ENCODE measurements at places on chromosomes 7 and 10. TPM values are rescaled to one million over a fixed set of nuclear protein-coding genes. Genes with fewer than 3 reads are reported as not detected.

The MCM10 gene
- 7.6 TPM for total RNA-seq

- no peak for DNase-seq
Observed at GRCh38 chr7:102005933-102006480, 188.6 kb downstream of the CUX1 start.

The FGFBP3 gene
- total RNA-seq = 0.28 TPM

- no peak for DNase-seq
Observed at GRCh38 chr10:24528946-24529345, 194.7 kb downstream of the ARHGAP21 start.

The RBP3 gene
- not detected for total RNA-seq

- DNase-seq = no peak
Observed at GRCh38 chr7:126790763-126791162, 462.0 kb downstream of the GRM8 start.

The EPO gene
- total RNA-seq = not detected

The WNT16 gene
- not detected for total RNA-seq

DNA sequence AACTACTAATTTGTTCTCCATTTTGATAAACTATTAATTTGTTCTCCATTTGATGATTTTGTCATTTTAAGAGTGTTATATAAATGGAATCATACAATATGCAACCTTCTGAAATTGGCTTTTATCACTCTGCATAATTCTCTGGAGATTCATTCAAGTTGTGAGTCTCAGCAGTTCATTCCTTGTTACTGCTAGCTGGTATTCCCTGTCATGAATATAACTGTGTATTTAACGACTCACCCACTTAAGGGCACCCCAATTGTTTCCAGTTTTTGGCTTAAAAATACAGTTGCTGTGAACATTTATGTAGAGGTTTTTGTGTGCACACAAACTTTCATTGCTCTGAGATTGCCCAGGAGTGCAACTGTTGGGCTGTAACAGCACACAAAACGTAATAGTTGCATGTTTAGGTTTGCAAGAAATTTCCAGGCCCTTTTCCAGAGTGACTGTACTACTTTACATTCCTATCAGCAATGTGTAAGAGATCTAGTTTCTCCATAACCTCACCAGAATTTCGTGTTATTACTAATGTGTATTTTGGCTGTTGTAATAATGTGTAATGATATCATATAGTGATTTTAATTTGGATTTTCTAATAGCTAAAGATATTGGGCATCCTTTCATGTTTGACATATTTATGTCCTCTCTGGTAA, 153.2 kb upstream of the ADCY1 start:
- no peak for DNase-seq

GRCh38 chr10:116451711-116452337, 24.2 kb downstream of the PNLIPRP3 start:
- no peak for DNase-seq

DNA sequence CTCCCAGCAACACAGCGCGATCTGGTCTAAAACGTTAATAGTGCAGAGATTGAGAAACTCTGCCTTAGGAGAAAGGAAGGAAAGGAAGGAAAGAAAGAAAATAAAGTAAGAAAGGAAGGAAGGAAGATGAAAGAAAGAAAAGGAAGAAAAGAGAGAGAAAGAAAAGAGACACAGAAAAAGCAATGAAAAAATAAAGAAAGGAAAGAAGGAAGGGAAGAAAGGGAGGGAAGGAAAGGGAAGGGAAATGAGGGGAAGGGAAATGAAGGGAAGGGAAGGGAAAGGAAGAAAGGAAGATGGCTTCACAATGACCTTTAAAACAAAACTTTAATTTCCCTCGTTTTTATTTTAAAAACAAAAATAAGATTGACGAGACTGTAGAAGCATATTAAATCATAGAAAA, 173.1 kb downstream of the ITGA8 start:
- DNase-seq = no peak

DNA sequence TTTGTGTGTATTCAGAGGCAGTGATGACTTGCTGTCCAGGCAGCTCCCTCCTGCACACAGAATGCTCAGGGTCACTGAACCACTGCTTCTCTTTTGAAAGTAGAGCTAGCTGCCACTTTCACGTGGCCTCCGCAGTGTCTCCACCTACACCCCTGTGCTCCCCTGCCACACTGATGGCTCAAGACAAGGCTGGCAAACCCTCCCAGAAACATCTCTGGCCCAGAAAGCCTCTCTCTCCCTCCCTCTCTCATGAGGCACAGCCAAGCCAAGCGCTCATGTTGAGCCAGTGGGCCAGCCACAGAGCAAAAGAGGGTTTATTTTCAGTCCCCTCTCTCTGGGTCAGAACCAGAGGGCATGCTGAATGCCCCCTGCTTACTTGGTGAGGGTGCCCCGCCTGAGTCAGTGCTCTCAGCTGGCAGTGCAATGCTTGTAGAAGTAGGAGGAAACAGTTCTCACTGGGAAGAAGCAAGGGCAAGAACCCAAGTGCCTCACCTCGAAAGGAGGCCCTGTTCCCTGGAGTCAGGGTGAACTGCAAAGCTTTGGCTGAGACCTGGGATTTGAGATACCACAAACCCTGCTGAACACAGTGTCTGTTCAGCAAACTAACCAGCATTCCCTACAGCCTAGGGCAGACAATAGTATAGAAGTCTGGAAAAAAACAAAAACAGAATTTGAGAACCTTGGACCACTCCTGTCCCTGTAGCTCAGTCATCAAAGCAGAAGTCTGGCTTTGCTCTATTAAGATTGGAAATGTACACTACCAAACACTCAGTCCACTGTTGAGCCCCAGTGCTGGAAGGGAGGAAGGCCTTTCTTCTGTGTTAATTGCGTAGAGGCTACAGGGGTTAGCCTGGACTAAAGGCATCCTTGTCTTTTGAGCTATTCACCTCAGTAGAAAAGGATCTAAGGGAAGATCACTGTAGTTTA, 15.8 kb downstream of the SCD start:
- DNase-seq = no peak

The ZNF804B gene
- not detected for total RNA-seq

The DMBT1 gene
- not detected for total RNA-seq

The SLC16A9 gene
- 2.3 TPM for total RNA-seq

The CPA2 gene
- not detected for total RNA-seq

The DNAJB9 gene
- 63.5 TPM for total RNA-seq

The TCAF2 gene
- total RNA-seq = 1.9 TPM

DNA sequence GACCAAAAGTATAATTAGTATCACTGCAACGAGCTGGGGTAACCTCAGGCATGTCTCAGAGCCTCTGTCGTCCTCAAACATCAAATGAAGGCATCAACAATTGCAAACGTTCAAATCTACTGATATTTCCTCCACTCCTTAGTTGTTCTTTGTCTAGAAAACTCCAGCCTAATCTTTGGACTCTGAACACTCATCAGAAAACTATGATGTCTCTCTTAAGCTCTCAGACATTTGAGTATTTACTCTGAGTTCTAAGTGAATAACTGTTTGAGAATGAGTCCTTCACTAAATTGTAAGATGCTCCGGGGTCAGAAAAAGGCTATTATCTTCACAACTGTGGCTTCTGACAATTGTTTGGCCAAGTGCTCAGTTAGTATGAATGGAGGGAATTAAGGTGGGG, 536.4 kb downstream of the NRG3 start:
- no peak for DNase-seq
